Stimulated activated CD8-positive, alpha-beta memory T cell treated with anti-CD3 and anti-CD28 coated beads, Interleukin-7, amount 100 ng/mL, for 1 hour (primary cell): ENCODE measurements at places on chromosomes 4 and X.

GRCh38 chr4:52612341-52612740 lies 46.8 kb downstream of the USP46 start:
- no peak for DNase-seq

GRCh38 chrX:31376408-31377022 lies 304.7 kb upstream of the FTHL17 start:
- no peak for DNase-seq

DNA sequence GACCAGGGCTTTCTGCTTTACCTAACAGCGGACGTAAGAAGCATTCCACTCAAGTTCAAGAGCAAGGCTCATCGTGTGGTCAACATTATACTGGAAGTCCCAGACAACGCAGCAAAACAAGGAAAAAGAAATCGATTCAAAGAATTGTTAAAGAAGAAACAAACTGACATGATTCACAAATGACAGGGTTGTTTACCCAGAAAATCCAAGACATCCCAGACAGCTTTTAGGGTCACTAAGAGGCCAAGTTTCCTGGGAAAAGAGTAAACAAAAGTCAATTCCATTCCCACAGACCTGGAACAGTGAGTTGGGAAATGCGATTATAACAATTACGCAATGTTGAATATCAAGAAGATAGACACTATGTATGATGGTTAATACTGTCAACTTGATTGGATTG lies 21.5 kb upstream of the HTRA3 start:
- no peak for DNase-seq

GRCh38 chr4:88780389-88780788 lies 82.8 kb upstream of the NAP1L5 start:
- DNase-seq, result no peak

DNA sequence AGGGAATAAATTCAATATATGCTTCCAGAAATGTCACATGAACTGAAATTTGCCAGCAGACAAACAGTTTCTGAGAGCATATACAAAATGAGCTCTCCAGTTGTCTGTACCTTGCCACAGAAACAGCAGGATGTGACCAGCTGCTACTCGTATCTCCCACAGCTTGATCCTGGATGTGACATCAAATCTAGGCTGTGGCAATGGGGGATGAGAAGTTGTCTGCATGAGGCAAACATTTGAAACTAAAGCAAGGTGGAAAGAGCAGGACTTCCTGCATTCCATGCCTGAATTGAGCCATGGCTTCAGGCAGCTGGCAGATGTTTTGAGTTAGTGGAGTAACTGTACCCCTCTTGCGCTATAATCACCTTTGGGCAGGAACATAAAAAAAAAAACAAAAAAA lies 1724.0 kb downstream of the RPA4 start:
- no peak for DNase-seq

- DNase-seq, result no peak
Observed at GRCh38 chr4:105599932-105600655, 47.7 kb downstream of the ARHGEF38 start.

- DNase-seq, result no peak
Observed at GRCh38 chr4:80926446-80926845, 104.1 kb upstream of the BMP3 start.

DNA sequence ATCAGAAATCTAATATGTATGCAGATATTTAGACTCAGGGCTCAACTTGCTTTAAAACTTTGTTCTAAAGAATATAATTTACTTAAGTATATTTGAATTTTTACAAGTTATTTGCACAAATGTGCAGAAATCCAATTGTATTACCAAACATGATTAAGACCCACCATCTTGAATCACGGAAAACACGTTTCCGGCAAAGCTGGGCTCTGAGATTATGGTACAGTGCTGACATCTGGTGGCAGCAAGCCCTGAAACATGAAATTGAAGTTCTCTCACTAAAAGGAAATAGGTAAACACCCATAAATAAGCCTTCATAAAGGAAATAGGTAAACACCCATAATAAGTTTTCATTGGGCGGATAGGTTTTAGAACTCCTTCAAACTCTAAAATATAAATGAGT lies 98.3 kb upstream of the MAOA start:
- DNase-seq, result peak; percentile 31
